ENCODE measurements at places on chromosomes 2 and 18.

DNA sequence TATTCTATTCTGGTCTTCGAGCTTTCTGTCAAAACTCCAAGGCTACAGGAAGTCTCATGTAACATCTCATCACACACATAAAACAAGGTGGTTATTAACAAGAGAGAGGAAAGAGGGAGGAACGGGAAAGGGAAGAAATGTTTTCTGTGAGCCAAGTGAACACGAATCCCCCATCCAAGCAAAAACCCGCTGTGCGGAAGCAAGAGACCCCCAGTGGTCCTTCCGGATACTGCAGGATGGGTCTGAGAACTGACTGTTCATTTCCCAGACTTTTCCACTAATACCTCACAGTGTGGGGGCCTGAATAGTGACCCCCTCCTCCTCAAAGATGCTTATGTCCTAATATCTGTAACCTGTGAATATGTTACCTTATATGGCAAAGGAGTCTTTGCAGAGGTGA lies 19.0 kb upstream of the DIPK1C start:
- no peak for DNase-seq

- no peak for DNase-seq
These were observed 164.1 kb upstream of the FBXO11 start for GRCh38 chr2:48070415-48070814.

- no peak for DNase-seq
These were observed 23.5 kb downstream of the GPC1 start for GRCh38 chr2:240458900-240459391.

DNA sequence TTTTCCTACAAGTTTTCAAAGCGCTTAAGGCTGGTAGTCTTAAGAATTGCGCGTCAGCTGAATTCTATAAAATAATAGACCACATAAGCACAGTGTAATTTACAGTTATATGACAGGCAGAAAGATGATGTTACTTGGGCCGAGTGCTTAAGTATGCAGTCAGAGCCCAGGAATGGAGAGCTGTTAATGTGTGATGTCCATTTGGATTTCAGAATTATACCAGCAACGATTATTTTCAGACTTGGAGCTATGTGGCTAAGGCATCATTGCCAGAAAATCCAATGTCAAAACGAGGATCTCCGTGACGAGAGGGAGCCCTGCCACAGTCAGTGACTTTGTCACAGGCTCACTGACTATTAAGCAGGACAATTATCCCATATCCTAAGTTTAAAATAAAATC lies 3.4 kb downstream of the KLF7 start:
- DNase-seq = no peak

DNA sequence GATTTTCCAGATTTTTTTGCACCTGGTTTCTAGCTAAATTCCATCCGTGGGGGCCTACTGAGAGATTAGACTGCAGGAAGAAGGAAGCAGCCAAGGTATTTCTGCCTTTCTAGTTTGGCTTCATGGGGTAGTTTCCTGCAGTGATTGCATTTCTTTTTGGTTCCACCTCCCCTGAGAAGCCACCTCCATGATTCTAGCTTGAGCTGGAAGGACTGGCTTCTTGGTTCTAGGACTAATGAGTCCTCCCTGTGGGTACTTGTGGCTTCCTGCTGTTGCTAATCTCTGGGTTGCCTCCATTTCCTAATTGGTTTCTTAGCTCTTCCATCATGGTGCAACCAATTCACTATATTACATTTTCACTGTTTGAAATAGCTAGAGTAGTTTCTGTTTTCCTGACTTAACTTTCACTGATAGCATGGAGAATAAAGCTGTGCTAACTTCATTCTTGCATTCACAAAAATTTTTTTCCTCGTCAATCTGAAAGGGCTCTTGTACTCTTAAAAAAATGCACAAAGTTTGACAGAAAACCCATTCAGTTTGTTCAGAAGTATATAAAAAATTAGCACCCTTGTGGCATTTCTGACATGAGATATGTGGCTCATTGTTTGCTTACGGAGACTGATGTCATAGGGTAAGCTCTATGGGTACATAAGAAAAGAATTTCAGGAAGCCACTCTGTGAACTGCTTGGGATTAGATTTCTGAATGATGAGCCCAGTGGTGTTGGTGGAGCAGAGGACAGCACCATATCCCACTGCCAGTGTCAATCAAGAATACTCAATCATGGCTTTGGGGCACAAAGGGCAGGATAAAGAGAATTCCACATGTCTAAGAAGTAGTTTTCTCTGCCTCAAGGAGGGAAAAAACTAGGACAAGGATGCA lies 242.8 kb upstream of the RBMS1 start:
- no peak for DNase-seq

DNA sequence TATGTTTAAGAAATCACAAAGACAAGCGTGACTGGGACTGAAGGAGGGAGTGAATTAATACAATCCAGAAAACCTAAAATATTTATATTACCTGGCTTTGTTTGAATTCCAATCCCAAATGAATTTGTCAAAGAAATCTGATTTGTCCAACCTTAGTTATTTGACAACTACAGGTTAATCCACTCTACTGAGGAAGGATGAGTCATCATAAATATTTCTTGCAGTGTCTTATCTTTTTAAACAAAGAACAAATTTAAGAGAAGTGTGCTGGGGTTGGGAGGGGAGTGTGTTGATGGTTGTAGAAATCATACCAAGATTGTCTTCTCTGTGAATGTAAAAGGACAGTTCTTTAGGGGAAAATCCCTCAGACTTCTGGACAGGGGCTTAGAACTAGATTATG lies 1106.3 kb upstream of the SLC39A10 start:
- DNase-seq = no peak

GRCh38 chr2:219510512-219511135 lies 3.7 kb upstream of the ASIC4 start:
- DNase-seq = no peak

GRCh38 chr2:168687314-168687713 lies 115.1 kb upstream of the NOSTRIN start:
- DNase-seq = no peak

DNA sequence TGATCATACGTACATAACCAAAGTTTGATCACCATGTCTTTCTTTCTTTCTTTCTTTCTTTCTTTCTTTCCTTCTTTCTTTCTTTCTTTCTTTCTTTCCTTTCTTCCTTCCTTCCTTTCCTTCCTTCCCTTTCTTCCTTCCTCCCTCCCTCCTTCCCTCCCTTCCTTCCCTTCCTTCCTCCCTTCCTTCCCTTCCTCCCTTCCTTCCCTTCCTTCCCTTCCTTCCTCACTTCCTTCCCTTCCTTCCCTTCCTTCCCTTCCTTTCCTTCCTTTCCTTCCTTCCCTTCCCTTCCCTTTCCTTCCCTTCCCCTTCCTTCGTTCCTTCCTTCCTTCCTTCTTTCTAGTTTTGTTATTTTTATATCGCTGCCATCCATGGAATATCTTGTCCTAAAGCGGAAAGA lies 406.7 kb upstream of the DDX18 start:
- DNase-seq = no peak

DNA sequence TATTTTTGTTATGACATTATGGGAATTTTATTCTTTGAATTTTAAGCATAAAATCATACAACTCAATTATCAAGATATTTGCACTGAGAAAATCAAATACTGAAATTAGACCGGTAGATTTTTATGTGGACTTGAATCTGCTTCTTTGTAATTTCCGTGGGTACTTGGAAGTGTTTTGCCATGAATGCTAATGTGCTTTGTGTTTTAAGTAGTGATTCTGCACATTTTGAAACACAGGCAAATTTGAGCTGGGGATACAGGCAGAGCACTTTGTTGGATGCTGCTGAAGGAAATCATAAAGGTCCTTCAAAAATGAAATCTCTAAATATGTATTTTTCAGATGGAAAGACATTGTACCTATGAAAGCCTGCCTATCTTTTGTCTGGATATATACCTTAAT lies 446.3 kb upstream of the POU3F3 start:
- no peak for DNase-seq

GRCh38 chr2:164717000-164717803 lies 95.9 kb upstream of the GRB14 start:
- DNase-seq = no peak

DNA sequence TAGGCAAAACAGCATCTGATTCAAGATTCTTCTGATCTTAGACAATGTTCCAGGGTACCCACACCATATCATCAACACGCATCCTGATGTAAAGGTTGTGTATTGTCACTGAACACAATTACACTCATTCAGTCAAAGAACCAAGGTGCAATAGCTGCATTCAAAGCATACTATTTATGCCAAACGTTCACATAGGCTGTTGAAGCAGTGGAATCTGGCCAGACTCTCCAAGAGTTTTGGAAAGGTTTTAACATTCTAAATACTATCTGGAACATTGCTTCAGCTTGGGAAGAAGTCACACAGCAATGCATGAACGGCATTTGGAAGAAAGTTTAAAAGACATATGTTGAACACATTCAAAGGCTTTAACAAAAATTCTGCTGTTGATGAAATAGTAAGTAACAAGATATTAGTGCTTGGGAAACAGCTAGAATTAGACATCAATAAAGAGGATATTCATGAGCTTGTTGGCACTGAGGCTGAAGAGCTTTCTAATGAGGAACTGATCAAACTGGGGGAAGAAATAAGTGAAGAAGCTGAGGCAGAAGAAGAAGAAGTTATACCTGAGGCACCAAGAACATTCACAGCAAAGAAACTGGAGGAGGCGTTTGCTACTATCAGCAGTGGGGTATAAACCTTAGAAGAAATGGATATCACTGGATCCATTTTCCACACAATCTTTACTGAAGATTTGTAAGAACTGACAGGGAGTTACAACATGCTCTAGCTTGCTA lies 47.6 kb upstream of the MSH6 start:
- DNase-seq = no peak

DNA sequence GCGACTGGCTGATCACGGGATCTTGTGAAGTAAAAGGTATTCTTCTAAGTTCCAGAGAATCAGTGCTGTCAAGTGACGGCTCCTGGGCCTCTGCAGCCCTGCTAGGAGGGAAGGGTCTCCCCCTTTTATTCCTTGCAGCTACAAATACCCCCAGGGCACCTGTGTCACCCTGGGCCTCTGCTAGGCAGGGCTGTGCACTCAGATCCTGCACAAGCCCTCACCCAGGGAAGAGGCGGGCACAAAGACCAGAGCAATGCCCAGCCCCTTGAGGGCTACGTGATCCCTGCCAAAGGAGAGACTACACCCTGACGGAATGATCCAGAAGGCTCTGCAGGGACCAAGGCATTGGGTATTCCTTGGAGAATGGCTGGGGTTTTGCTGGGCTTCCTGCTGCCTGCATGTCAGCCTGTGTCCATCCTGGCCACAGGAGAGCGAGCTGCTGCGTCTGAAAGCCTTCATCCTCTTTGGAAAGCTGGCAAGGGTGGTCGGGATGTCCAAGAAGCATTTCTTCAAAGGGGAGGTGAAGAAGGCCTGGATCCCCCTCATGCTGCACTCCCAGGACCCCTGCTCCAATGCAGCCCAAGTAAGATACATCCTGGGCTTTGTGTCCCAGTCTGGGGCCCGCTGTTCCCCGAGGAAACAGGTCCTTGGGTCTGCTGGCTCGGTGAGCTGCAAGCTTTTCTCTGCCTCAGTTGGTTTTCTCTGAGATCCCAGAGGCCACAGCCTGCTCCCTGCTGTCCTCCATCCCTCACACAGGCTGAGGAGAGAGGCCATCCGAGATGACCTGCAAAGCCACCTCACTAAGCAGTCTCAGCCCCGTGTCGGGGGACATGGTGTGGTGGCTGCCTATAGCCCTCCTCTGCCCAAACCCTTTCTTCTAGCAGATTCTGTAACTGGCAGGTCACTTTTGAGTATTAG lies 24.9 kb downstream of the HJURP start:
- no peak for DNase-seq

DNA sequence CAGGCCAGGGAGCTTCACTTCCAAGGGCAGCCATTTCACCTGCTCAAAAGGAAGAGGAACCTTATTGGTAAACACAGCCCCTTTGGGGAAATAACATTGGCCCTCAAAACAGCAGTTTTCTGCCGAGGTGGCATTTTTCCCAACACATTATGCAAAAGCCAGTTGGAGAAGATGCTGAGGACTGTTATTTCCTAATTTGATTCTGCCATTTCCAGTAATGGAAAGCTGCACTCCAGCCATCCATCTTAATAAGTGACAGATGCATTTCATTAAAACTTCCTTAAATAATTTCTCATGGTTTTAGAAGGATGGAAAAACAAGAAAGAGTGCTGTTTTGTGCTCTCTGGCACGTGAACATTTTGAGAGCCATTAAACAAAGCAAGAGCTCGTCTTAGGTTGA lies 55.9 kb upstream of the ALK start:
- DNase-seq = no peak

DNA sequence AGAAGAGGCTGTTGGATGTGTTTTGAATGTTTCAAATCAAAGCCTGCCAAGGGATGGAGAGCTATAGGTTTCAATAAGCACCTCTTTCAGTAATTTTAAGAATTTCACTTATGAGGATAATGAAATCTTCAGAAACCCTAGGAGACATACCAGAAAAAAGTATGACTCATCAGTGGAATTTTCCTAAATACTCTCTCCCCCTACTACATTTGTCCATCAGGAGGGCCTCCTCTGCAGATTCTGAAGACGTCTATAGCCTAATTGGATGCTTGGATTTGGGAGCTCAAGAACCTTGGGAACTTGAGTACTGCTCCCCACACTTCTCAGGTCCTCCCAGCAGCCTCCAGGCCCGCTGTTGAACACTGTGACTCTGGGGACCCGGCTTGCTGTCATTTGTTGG lies 374.3 kb downstream of the SLC4A3 start:
- DNase-seq = no peak

DNA sequence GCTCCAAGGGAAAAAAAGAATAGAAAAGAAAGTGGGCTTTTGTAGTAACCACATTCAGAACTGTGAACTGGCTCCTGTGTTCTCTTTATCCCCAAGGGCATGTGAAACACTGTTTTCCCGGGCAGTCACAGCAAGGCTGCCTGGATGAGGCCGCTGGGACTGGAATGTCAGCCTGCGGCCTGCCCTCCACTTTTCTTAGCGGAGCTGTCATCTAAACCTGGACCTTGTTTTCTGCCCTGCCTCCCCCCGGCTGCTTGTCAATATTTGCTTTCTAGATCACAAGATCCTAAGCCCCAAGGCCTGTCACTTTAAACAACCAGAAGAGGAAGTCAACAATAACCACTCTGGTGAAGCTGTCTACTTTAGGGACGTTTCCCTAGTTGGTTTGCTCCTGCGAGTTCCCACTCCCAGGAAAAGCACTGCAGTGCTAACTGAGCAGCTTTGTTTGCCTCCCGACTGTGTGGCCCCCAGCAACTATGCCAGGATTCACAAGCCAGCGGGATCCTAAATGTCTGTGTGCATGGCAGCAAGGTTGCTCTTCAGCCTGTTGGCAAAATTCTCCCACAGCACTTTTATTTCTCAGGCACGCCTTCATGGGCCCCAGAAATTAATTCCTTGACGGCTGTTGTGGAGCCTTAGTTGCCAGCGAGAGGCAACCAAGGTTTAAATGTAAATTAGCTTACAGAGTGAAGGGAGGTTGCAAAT lies 30.6 kb downstream of the SOWAHC start:
- DNase-seq = peak; percentile 13

GRCh38 chr2:233851169-233851568 lies 3.2 kb downstream of the HJURP start:
- no peak for DNase-seq

GRCh38 chr2:219706823-219707281 lies 79.4 kb downstream of the SLC4A3 start:
- DNase-seq = no peak
